Nucleus accumbens (tissue), 56 donors: ENCODE measurements at places on chromosomes 2 and 18.

- no peak for DNase-seq
These were observed 26.6 kb downstream of the MBD2 start for GRCh38 chr18:54197747-54198411.

DNA sequence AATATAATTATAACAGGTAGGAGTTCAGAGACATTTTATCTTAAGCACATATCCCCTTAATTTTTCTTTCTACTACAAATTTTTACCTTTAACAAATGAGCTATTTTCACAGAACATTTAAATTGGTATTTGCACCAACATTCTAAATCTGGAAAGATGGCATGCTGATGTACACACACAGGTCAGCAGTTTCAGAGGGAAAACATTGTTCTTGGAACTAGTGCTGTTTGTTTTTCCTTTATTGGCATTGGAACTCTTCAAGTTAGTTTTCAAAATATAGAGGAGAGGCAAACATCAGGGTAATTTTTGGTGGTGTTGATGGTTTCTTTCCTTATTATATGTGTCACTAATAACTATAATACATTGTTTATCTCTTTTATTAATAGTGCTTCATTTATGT lies 155.3 kb downstream of the PHLPP1 start:
- DNase-seq = no peak

- DNase-seq = no peak
These were observed 26.9 kb upstream of the SLC66A3 start for GRCh38 chr2:11128243-11128951.

- DNase-seq = no peak
These were observed 1375.4 kb upstream of the CELF4 start for GRCh38 chr18:38940863-38941531.

GRCh38 chr2:13669607-13670006 lies 952.9 kb downstream of the TRIB2 start:
- no peak for DNase-seq

DNA sequence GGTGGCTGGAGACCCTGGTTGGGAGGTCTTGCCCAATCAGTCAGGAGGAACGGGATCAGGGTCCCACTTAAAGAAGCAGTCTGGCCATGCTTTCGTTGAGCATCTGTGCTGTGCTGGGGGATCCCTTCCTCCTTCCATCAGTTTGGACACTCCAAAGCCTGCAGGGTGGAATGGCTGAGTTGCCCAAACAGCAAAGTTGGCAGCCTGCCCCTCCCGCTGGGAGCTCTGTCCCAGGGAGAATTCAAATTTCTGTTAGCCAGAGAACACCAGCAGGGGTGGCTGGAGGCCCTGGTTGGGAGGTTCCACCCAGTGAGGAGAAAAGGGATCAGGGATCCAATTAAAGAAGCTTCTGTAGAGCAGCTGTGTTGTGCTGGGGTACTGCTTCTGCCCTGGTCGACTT lies 96.9 kb upstream of the CTAGE1 start:
- DNase-seq = no peak

GRCh38 chr2:224427471-224427870 lies 25.6 kb upstream of the FAM124B start:
- DNase-seq = no peak

GRCh38 chr18:12238826-12239225 lies 15.3 kb upstream of the CIDEA start:
- no peak for DNase-seq

GRCh38 chr18:48991676-48992075 lies 40.9 kb upstream of the SMAD7 start:
- no peak for DNase-seq

GRCh38 chr2:108607706-108608301 lies 73.5 kb downstream of the LIMS1 start:
- no peak for DNase-seq

GRCh38 chr2:54903736-54904554 lies 146.3 kb downstream of the RTN4 start:
- no peak for DNase-seq

DNA sequence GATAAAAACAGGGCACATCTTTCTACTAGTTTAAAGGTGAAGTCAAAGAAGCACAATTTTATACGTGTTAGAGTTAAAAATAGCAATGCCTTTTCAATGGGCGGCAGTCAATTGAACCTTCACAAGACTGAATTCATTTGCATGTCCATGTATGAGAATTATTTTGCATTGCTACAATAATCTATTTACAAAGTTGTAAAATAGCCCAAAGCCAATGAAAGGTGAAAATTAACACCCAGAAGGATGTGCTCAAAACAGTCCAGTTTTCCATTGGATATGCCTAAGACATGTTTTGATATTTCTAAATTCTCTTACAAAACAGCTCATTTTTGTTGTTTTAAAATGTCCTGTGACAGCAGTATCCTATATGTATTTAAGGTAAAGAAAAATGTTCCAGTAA lies 425.1 kb upstream of the SYT4 start:
- DNase-seq = no peak

DNA sequence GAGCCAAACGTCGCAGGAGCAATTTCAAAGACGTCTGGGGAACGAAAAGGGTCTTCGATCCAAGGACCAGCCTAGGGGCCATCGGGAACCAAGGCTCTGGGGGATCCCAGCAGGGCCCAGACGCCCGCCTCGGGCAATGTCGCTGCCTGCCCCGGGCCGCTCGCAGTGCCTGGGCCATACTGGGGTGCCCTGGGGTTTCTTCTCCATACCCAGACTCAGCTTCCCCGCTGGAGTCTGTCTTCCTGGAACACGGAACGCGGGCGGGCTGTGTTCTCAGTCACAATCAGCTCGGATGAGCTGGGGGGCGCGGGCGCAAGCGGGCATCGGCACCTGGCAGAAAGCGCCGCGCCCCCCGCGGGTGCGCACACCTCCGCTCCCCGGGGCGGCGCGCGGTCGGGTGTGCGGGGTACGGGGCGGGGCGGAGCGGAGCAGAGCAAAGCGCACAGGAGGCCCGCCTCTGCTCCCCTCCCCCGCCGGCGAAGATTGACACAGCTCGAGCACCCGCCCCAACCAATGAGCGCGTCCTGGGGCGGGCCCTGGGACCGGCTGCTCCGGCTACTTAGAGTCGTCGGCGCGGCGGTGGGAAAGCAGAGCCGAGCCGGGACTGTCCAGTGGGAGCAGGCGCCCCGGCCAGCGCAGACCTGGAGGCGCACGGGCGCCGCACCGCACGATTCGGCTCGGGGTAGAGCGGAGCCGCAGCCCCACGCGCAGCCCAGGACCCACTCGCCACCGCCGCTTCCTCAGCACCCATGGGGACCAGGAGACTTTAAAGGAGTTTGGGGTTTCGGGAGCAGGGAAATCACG lies at the start of gene LRATD1:
TSS of gene LRATD1 (plus strand) at position 585 of the 804 bp plus-strand sequence. CDS start 1,263 bp downstream, outside the sequence.
- DNase-seq = no peak

- DNase-seq = peak; percentile 24
These were observed 600 bp downstream of the KATNAL2 start for GRCh38 chr18:46917803-46918600.
